Stimulated activated CD4-positive, alpha-beta T cell treated with anti-CD3 and anti-CD28 coated beads, Interleukin-1b, Interleukin-23, amount 100 ng/mL, for 4 hours (primary cell): ENCODE measurements at places on chromosomes 1 and 21.

DNA sequence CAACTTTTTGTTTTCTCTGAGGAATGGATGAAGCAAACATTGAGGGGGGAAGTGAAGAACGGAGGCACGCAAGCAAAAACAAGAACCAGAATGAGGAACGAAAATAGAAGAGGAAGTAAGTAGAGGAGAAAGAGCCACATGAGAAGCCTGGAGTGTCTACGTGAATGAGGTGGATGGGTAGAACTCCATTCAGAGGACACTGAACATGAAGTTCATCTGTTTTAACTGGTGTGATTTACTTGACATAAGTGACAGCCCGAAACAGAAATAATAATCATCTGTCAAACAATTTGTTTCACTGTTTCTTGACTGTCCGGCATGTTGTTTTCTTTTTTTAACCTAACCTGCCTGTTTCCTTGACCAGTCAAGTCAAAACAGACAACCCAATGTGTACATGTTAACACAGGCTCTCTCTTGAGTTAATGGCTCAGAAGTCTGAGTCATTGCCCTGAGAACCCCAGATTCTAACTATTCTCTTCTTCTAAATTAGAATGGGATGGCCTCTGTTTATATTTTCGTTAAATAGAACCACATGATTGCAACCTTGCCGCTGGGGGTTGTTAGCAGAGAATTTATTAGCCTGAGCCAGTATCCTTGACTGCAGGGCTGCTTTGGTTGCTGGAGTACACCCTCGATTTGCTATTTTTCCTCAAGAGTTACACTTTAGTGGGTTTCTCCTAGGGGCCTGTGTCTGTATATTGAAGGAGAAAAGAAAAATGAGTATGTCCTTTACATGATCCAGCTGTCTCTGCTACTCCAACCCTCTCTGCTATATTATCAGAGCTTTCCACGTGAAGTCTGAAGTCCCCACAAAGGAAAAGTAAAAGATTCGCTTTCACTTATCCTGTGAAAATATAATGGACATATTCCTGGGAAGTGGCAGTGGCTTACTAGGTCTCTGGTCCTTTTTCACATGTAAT, 151.7 kb downstream of the ZC3H11B start:
- no peak for DNase-seq

GRCh38 chr1:152020849-152021248, 16.0 kb downstream of the S100A11 start:
- no peak for DNase-seq

DNA sequence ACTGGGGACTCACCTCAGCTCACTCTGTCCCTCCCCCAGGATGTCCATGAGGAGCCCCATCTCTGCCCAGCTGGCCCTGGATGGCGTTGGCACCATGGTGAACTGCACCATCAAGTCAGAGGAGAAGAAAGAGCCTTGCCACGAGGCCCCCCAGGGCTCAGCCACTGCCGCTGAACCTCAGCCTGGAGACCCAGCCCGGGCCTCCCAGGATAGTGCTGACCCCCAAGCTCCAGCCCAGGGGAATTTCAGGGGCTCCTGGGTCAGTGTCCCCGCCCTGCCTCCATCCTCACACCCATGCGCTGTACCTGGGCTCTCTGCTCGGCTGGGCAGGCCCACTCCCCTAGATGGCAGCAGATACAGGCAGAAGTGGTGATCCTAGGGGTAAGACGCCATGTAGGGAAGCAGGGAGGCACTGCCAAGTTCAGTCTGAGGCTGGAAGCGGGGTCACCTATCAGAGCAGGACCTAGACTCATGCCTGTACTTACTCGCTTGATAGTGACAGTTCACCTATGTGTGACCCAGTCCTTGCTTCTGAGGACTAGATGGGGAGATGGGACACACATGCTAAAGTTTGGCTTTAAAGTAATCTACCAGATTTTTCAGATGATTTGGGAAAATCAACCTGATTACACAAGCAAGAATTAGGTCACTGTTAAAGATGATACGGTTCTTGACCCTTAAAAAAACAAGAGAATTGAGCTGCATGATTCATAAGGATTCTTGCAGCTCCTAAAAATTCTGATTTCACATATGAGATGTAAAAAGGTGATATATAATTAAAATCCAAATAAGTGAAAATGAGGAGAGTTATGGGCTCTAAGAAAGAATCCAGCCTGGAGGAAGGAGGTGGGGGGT, 38.7 kb downstream of the ETNK2 start:
- DNase-seq = no peak

DNA sequence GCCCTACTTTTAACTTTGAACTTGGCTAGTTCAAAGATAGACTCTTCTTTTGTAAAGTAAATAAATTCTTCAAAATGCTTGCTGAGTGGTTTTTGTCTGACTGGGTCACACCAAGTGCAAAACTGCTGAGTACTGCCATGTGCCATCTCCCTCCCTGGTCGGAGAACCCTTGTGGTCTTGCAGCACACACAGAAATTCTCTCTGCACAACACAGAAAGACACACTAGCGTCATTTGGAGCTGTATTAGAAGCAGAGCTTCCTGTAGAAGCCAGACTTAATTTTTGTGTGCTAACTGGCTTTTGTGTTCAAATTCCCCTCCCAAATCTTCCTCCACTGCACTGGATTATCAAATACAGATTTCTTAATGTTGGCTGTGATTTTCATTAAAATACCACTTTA, 2.5 kb downstream of the PSMB4 start:
- DNase-seq = no peak
